ENCODE measurements at places on chromosomes 12 and 14.
A peak's percentile ranks its signal among the peaks of the same experiment; 100 is the strongest.

DNA sequence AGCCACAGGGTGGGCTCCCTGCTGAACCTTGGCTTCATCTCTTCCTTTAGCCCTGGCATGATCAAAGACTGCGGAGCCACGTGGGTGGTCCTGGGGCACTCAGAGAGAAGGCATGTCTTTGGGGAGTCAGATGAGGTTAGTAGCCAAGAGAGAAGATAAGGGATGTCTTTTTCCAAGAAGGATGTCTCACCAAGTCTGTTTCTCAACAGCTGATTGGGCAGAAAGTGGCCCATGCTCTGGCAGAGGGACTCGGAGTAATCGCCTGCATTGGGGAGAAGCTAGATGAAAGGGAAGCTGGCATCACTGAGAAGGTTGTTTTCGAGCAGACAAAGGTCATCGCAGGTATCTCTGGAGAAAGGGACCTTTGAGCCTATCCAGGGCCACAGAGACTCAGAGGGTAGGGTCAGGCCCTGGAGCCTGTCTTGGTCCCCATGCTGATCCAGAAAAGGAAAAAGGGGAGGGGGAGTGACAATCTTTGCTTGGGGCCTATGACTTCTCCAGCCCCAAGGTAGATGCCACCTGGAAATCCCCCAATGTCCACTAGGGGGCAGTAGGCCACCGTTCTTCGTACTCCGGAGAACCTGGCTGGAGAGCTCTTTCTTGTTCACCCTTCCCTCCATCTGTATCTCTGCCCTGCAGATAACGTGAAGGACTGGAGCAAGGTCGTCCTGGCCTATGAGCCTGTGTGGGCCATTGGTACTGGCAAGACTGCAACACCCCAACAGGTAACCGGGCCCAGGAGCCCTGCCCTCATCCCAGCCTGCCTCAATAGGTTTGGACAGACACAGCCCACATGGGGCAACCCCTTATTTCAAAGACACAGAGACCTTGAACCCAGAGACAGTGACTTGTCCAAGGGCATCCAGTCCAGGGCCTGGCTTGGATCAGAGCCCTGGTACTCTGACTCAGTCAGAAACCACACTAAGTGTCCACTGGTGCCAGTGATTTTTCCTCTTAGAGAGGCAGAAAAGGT, 2.0 kb downstream of the TPI1 start:
- peak; percentile 87 for DNase-seq

GRCh38 chr14:69554500-69554899, 20.2 kb downstream of the CCDC177 start:
- DNase-seq, result no peak

GRCh38 chr14:72305561-72305960, 373.3 kb downstream of the RGS6 start:
- peak; percentile 73 for DNase-seq

- DNase-seq, result peak; percentile 44
Measured at GRCh38 chr12:55847603-55848291, 5.0 kb upstream of the MMP19 start.

- no peak for DNase-seq
Measured at GRCh38 chr14:32509632-32510187, 180.6 kb downstream of the AKAP6 start.

DNA sequence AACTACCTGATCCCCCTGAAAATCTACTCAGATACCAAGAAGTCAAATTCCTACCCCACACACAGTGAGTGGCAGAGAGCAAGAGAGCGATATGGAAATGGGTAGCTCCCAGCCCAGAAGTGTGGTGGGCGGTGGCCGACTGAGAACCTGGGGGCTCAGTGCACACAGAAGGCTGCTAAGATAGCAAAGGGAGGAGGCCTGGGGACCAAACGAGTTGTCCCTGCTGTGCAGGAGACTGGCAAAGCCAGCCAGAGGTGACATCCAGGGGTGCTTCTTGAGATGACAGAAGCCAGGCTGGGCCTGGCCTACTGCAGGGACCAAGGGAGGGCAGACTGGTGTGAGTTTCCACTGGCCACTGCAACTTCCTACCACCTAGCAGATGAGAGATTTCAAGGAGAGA, 52.9 kb downstream of the VWF start:
- DNase-seq, result no peak

GRCh38 chr14:56482310-56482911, 97.2 kb upstream of the TMEM260 start:
- DNase-seq, result no peak
